Esophagus squamous epithelium (tissue), 5 donors: ENCODE measurements at places on chromosomes 16 and 17.

- DNase-seq: no peak
Measured at GRCh38 chr17:65227637-65228036, 90.5 kb downstream of the RGS9 start.

DNA sequence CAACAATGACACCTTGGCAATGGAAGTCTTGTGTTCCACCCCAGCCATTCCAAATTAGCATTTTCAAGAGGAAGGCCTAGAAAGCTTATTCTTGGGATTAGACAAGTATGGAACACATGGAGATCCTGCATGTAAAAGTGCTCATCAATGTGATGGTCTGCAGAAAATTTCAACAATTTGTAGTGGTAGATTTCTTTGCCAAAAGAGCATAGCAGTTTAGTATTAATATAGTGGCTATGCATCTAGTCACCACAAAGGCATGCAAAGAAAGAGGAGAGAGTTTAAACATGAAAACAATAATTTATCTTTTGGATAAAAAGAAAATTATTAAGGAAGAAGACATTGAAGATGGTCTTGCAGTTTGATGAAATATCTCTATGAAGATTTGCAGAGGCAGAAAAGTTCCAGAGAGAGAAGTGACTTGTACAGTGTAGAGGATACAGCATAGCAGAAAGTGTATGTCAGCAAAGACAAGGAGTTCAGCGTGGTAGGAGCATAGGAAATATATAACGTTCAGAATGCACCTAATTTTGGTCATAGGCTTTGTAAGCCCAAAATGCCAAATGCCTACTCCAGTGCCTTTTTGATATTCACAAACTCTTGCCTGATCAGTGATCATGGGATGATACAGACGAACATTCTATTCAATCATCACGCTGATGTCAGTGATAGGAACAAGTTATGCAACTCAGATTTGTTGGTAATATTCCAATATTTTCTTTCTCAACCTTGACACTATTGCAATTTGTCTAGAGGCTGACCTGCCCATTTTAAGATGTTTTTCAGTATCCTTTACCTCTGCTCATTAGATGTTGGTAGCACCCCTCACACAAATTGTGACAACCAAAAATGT is 727.9 kb upstream of the SOX9 start:
- DNase-seq: no peak

GRCh38 chr16:27595475-27595874 is 45.5 kb downstream of the KATNIP start:
- DNase-seq: no peak

DNA sequence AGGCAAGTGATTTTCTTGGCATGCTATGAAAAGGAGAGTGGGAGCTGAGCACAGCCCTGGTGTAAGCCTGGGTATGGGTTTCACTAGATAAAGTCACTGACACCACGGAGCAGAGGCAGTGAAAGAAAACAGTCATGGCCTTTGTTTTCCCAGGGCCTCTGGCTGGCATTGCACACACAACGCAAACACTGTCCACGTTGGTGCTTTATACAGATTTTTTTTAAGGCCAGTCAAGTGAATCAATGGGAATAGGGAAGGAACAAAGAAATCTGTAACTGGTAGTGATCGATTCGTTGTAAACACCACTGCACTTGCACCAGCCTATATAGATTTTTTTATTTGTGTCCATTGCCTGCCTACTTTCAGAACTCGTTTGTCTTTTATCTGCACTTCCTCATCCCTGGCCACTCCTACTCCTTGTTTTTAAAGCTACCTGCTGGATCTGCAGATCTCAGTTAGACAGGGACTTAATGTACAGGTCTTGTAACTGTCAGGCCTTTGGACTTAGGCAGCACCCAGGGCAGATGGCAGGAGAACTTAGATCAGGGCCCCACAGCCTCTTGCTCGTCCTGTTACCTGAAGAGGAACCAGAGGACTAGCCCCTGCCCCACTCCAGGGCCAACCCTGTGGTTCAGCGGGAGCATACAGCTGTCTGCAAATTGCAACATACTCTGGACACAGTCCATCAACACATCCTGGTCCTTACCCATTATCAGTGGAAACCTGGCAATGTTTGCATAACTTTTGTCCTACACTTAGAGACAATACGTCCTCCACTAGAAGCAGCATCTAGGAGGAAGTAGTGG is 10.6 kb upstream of the TMIGD1 start:
- DNase-seq: no peak

- no peak for DNase-seq
Measured at GRCh38 chr17:17322516-17323510, 19.6 kb downstream of the NT5M start.

- no peak for DNase-seq
Measured at GRCh38 chr16:69561901-69562300, 3.9 kb upstream of the NFAT5 start.

GRCh38 chr16:89707695-89708094 is 6.2 kb upstream of the SPATA2L start:
- DNase-seq: no peak

DNA sequence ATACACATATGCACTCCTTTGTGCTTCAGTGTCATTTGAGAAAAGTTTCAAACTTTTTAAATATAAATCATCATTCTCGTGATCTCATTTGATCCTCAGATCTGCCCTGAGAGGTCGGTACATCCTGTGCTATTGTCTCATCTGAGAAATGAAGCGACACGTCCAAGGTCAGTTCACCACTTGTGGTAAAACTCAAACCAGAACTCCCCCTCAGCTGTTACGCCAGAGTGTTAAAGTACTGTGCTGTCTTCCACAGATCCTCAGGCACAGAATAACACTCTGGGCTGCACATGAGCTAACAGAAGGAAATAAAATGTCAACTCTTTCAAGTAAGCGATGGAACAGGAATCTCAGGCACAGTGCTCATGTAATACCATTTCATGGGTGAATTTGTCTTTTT is 31.4 kb downstream of the ANKFN1 start:
- no peak for DNase-seq

GRCh38 chr17:29705386-29705785 is 82.7 kb upstream of the CORO6 start:
- DNase-seq: no peak

DNA sequence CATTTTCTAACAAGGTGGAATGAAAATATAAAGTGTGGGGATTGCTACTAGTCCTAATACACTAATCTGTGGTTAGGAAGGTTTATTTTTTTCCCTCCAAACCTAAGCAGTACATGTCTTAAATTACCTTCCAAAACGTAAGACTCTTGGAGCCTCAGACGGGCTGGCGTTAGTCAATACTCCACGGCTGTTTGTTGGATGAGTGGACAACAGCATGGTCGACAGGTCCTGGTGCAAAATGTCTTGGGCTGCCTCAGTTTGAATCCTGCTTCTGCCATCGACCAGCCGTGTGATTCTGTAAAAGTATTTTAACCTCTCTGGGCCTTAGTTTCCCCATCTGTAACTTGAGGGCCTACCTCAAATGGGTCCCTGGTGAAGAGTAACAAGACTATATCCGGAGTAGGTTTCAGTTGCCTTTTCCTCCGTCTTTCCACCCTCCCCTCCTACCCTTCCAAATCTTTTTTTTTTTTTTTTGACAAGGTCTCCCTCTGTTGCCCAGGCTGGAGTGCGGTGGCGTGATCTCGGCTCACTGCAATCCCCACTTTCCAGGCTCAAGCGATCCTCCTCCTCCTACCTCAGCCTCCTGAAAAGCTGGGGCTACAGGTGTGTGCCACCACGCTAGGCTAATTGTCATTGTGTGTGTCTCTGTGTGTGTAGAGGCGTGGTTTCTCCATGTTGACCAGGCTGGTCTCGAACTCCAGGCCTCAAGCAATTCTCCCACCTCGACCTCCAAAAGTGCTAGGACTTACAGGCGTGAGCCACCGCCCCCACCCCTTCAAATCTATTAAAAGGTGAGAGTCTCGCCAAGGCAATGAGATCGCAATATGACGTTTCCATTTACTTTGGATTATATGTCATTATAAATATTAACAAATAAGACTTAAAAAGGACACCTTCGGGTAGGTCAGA is 5.8 kb downstream of the SCGB1C2 start:
- DNase-seq: no peak

DNA sequence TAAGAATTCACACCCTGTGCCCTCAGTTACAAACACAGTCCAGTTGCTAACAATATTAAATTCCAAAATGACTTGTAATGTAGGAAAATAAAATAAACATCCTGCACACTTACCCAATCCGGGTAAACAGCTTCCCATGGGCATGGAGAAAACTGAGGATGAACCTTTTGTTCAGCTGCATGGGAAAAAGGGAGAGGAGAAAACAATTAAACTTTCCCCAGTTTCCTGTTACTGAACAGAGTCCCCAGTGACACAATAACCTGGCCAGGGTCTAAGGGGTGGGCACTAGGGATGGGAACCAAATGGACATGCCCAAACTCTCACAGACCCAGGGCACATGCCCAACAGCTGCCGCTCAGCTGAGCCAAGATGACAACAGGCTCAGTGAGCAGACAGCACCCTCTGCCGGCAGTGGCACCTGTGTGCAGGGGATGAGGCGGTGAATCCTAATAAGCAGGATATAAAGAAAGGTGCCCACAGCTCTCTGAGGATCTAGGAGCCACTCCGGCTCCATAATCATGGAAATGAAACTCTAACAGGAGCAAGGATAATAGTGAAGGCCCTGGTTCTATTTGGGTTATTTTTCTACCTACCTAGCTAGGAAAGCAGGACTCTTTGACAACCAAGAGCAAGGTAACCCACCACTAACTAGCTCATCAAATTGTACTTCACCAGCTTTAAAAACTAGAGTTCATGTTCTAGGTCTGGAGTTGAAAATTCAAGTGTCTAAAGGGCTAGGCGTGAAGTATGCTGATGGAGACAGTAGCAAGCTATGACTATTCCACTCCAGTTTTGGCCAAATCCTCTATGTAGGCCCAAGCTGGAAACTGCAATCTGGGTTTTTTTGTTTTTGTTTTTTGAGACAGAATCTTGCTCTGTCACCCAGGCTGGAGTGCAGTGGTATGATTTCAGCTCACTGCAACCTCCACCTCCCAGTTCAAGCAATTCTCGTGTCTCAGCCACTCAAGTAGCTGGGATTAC is 58.8 kb downstream of the SMG6 start:
- DNase-seq: no peak

GRCh38 chr16:19382887-19383816 is 34.5 kb upstream of the TMC5 start:
- no peak for DNase-seq

DNA sequence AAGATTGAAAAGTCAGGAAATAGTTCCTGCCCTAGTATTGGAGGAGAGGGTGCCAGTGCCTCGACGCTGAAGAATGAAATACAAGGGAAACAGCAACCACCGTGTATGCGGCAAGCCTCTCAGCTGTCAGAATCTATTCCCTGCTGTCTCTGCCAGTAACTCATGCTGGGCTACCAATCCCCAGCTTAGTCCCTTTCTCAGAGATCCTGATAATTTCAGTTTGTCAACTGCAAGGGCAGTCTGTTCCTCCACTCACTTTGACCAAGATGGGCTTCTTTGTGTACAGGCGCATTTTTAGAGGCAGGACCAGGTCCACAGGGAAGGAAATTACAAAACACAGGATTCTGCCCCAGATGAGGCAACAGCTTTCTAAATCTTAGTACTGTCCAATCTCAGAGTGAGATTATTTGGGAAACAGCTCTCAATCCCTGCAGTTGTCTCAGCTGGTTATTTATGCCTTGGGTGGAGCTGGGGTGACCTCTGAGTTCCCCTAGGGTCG is 1.3 kb downstream of the NQO1 start:
- no peak for DNase-seq

GRCh38 chr17:62793919-62794665 is 14.0 kb downstream of the MARCHF10 start:
- no peak for DNase-seq

- DNase-seq: no peak
Measured at GRCh38 chr16:66135421-66135831, 231.1 kb upstream of the CDH5 start.

DNA sequence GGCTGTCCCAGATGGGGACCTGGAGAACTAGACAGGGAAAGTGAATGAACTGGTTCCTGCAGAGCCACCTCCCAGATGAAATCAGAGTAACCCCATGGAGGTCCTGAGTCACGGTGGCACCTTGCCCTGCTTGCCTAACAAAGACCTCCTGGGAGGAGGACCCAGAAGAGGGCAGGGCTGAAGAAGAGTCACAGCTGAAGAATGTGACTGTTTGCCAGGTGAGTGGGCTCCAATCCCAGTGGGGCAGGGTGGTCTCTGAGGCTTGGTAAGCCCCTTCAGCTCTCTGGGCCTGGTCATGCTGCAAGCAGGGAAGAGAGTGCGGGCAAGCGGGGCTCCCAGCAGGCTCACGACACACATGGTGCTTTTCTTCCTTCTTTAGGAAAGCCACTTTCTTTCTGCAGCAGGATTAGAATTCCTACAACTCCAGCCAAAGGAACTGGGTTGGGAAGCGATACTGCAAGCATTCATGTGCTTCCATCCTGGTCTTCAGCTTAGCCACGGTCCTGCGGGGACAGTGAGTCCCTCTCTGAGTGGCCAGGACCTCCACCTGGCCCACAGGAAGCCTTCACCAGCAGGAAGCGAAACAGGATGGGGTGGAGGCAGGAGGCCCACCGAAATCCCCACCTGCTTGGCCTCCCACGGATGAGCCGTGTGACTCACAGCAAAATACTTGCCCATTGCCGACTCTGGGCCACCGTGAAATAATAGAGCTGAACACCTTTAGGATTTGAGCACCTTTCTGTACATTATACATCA is 4.3 kb downstream of the C16orf74 start:
- DNase-seq: no peak

- peak; percentile 29 for DNase-seq
Measured at GRCh38 chr17:31858642-31859486, at the start of gene COPRS. COPRS (minus strand) TSS chr17:31859244; CDS start chr17:31859199, 45 bp downstream.
